ENCODE measurements at places on chromosomes 1 and 21.

DNA sequence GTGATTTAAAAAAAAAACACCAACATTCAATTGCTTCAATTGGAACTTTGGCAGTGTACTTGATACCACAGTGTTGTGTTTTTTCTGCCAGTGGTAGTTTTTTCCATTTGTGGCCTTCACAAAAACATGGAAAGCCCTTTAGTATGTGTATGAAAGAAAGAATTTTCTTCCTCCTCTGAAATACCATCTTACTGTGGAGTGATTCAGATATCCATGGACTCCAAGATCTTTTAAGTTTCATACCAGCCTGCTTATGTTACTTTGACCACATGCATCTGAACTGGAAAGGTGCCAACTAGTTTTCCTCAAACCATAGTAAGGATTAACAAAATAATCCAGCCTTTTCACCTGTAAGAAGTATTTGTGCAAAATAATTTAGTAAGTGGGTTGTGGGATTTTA is 3.4 kb downstream of the PPP2R5A start:
- no peak for DNase-seq

DNA sequence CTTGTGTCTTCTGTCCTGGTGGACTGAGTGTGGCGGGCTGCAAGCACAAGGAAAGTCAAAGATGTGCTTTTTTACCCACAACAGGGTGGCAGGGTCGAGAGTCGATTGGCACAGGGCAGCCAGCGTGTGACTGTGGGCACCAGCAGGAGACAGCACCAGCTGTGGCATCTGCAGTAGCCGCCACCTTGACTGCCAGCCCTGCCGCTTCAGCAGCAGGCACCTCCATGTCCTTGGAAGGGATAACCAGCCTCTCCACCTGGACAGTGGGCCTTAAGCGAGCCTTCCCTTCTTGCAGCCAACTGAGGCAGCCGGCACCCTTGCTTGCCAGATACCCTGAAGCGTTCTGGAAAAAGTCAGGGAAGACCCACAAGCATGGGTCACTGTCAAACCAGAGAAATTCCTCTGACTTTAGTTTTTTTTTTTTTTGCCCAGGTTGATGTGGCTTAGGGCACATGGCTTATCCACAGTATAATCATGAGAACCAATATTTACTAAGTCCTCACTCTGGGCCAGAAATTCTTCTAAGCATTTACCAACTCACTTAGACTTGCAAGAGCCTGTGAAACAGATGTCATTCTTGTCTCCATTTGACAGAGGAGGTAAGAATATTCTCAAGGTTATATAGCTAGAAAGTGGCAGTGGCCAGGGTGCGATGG is 30.1 kb upstream of the PTGFRN start:
- no peak for DNase-seq

DNA sequence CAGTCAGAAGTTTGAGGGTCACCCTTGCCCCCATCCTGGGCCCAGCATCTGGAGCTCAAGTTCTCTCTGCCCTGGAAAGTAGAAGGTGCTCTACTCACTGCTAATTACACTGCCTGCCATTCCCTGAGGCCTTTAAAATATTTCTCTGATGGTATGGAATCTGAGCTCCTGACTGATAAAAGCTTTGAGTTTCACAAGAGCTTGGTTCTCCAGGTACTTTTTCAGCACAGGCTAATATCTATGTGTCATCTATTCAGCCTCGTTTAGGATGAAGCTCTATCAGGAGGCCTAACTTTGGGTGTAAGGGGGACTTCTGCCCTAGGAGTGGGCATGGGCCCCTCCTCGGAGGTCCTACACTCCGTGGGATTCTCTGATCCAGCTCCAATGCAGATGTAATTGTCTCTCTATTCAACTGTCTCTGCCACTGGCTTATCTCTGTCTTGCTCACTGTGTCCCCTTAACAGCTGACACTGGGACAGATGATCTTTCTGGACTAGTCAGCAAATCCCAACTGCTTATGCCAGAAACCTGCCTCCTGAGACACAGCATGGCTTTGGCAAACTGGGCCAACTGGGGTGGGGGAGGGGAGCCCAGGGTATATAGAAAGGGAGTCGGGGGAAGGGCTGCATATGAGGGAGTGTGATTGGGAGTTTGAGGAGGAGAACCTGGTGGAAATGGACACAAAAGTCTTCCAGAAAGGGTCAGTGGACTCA is 104.2 kb upstream of the GADD45A start:
- DNase-seq = no peak

- no peak for DNase-seq
Measured at GRCh38 chr1:177611402-177611801, 358.5 kb downstream of the SEC16B start.

- DNase-seq = no peak
Measured at GRCh38 chr1:207027206-207027777, 5.3 kb downstream of the C1orf116 start.

GRCh38 chr1:108050911-108051629 is 86.1 kb upstream of the VAV3 start:
- DNase-seq = no peak

DNA sequence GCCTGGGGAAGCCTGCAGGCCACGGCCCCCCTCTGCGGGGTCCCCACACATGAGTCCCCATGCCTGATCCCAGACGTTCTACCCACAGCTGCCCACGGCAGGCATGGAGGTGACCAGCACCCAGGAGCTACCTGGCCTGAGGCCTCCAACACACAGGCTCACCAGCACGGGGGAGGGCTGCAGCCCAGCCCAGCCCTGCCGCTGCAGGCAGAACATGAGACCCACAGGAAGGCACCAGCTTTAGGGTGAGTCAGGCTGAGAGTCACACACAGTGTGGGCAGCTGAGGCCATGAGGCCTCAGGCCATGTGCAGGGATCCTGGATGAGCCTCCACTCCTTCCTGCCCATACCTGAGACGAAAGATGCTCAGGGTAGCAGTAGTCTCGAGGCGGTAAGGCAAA is 121.1 kb downstream of the PSMG1 start:
- DNase-seq = no peak

GRCh38 chr1:18814874-18815531 is 44.5 kb downstream of the TAS1R2 start:
- no peak for DNase-seq

DNA sequence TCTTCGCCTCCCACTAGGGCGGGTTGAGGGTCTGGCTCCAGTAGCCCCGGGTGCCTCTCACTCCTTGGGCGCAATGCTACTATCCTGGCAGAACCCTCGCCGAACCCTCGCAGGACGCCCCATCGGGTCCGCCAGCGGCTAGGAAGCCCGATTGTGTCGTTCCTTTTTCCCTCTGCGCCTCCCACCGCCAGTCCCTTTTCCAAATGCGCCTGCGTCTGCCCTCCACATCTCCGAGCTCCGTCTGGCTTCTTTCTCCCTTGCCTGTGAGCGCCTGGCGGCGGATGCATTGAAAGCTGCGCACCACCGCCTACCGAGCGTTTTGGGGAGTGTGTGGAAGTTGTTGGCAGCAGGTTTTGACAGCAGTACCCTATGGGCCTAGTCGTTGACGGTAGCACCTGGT is 1.0 kb upstream of the DIRAS3 start:
- DNase-seq = no peak

DNA sequence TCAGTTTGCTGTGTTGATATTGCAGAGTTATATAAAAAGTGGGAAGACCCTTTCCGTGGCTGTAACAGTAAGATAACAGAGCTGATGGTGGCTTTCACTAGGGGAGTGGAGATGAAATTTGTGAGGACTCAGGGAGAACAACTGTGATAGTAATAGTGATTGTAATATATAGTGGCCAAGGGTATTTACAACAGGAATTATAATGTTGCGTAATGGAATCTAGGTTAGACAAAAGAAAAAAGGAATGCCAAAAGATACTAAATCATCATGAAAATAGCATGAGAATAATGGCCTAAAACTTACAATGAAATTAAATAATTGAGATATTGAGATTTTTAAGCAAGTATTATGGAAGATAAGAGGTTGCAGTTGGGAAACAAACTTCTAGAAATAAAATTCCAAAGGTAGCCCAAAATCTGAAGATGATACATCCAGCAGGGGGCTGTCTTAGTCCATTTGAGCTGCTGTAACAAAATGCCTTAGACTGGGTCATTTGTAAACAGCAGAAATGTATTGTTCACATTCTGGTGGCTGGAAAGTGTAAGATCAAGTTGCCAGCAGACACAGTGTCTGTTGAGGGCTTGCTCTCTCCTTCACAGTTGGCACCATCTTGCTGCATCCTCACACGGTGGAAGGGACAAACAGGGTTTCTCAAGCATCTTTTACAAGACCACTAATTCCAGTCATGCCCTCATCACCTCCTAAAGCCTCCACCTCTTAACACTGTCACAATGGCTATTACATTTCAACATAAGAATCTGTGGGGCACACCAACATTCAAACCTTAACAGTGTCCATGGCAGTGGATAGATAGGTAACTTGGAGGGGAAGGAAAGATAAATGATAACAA is 711.2 kb downstream of the MRPL39 start:
- no peak for DNase-seq

- DNase-seq = no peak
Measured at GRCh38 chr1:1687846-1688245, 4.7 kb downstream of the SLC35E2B start.

- no peak for DNase-seq
Measured at GRCh38 chr21:36450511-36450910, 29.4 kb downstream of the CLDN14 start.

DNA sequence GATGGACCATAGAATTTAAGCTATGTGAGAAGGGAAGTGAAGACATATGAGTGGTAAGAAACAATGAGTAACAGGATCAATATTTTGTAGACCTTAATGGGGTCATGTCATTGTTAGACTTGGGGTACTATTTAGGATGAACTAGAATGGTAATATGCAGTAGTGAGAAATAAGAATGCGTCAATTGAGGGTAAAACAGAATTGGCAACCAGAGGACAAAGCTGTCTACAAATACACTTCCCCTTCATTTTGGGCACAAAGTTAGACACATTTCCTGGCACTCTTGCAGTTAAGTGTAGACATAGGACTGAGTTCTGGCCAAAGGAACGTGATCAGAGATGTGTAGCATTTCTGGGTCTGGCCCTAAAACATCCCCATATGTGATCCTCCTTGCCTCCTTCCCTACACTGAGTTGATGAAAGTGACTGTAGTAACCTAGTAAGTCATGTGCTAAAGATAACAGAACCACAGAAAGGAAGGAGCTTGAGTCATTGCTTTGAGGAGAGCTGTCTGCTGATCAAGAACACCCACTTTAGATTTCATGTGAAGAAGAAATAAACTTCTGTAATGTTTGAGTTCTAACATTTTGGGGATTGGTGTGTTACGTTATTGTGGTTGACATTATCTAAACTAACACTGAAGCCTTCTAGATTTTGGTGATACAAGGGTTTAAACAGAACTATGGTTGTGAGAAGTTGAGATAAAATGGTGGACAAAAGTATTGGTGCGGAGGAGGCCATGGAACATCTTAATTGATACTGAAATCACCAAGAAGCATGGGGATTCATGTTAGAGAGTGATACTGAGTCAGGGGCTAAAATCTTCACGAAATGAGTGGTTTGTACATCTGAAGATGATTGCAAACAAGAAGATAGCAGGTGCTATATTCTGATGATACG is 41.7 kb downstream of the CD55 start:
- no peak for DNase-seq

DNA sequence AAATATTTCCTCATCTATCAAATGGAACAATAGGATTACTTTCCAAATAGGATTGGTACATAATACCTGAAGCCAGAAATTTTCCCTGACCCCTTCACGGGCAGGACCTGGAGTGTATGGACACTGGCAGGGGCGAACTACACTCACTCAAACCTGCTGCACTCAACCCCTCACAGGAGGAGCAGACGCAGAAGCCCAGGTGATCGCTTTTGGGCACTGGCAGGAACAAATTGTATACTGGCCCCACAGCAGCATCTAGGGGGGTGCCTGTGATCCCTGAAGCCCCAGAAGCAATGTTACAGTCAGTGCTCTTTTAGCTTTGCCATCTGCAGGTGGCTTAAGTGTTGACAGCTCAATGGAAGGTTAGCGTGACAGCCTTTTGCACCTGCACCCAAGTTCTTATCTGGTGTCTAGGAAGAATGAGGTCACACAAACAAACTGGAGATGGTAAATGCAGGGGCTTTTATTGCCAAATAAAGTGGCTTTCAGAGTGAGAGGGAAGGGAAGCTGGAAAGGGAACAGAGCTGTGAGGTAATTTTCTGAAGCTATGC is 199.2 kb upstream of the NEGR1 start:
- no peak for DNase-seq

DNA sequence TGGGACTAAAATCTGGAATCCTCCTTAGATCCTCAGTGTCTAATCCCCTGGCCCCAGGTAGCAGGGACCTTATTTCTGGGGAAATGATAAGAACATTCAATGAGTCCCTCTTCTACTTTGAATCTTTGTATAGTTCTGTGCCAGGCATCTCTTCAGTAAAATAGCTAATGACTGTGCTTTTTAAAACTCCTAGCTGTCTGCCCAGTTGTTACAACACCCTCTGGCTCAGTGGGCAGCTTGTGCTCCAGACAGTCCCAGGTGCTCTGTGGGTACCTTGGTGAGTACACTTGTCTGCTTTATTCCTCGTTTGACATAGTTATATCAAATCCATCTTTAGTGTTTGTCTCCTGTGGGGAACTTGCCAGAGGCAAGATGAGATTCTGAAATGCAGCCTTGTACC is 18.0 kb downstream of the TGFB2 start:
- DNase-seq = no peak

DNA sequence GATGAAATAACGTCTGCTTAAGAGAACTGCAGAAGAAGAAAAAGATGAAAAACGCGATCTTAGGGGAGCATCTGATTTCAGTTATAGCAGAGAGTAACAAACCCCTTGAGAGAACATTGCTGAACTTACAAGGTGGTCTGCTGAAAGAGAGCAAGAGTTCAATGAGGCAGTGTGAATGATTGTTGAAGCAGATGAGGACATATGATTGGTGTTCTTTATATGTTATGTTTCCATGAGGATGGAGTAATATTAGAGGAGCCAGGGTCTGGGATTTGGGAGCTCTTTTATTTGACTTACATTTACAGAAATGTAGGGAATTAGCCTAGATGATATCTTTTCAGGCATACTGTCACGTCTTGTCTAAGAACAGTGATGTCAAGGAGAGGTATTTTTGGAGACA is 1302.0 kb downstream of the KCNT2 start:
- DNase-seq = no peak

- DNase-seq = no peak
Measured at GRCh38 chr1:79695138-79695537, 688.6 kb upstream of the ADGRL4 start.

DNA sequence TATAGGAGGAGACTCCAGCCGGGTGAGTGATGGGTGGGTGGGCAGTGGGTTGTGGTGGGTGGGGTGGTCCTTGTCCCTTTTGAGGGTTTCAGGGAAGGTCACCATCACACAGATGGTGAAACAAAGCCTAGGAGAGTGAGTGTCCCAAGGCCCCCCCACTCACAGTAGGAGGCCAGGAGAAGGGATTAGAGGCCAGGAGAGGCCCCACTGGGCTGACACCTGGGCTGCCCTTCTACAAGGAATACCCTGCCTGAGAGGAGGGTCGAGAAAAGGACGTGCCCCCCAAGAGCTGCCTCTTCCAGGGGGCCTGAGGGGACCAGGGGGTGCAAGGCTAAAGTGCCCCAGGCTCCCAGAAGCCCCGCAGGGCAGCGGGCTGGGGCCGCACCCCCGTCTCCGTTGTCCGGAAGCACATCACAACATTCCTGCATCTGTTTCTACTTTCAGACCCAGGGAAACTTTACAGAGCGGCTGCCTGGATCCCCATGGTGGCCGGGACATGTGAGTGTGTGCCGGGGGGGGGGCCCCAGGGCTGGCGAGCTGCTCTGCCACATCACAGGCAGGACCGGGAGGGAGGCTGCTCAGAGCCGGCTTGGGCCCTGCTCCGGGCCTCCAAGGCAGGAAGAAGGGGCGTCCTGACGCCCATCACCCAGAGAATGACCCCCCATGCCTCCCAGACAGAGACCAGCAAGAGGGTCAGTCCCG is 68.2 kb downstream of the ARHGEF16 start:
- no peak for DNase-seq
